ENCODE measurements at places on chromosomes 11 and 22.

DNA sequence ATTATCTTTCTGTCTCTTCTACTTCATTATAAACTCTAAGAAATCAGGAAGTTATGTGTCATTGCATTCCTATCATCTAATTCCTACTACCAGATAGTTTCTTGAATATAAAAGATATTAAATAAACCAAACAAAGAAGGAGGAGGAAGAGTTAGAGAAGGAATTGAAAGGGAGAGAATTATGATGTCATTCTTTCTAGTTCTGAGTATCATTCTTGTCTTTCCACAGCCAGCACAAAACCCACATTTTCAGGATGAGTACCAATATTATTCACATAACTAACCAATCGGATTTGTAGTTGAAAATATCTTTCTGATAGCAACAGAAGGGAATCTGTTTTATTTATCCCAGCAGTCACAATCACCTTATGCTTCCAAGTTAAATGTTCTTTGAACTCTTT, 13.3 kb downstream of the MS4A13 start:
- no peak for DNase-seq

DNA sequence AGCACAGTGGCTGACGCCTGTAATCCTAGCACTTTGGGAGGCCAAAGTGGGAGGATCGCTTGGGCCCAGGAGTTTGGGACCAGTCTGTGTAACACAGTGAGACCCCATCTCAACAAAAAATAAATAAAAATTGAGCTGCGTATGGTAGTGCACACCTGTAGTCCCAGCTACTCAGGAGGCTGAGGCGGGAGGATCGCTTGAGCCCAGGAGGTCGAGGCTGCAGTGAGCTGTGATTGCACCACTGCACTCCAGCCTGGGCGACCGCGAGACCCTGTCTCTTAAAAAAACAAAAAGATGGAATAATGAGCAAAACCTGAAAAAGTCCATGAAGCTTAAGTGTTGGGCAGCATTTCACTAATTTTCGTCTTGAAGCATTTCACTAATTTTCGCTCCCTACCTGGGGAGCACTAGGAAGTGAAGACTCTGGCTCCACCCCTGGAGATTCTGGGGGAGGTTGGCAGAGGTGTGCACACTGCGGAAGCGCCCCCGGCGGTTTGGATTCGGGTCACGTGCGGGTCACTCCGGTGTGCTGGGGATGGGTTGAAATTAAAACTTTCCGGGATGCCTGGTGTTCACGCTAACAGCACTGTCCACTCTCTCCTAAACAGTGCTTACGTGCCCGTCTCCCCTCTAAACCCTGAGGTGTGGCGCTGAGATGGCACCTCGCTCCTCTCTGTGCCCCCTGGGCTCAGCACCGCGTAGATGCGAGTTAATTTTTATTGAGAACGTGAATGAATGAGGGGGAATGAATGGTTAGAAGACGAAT, 906 bp upstream of the NAA40 start:
- DNase-seq: no peak

- no peak for DNase-seq
Observed at GRCh38 chr11:62026739-62027370, 59.4 kb upstream of the FTH1 start.

DNA sequence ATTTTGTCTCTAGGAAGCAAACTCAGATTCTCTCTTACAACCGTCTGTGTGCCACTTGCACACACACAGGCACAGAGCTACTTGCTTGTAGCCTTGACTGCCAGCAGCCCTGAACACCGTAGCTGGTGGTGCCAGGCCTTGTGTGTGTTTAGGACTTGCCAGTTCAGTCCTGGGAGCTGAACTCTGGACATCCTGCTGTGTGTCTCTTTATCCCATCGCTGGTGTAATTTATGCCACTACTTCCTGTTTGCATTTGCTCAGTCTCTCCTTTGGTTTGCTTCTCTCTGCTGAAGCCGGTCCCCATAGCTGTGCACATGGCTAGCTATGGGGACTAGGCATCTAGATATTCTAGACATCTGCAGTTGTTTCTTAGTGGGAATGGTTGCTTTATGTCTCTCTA, 24.0 kb downstream of the MARK2 start:
- DNase-seq: no peak

DNA sequence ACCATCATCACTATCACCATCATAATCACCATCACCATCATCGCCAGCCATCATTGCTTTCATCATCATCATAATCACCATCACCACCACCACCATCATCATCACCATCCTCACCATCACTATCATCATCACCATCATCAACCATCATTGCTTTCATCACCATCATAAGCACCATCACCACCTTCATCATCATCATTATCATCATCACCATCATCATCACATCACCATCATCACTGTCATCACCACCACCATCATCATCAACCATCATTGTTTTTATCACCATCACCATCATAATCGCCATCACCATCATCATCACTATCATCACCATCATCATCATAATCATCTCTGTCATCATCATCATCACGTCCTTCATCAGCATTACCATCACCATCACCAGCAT, 9.3 kb upstream of the OSBPL5 start:
- no peak for DNase-seq

- no peak for DNase-seq
Observed at GRCh38 chr11:64237484-64237951, 3.1 kb downstream of the VEGFB start.

DNA sequence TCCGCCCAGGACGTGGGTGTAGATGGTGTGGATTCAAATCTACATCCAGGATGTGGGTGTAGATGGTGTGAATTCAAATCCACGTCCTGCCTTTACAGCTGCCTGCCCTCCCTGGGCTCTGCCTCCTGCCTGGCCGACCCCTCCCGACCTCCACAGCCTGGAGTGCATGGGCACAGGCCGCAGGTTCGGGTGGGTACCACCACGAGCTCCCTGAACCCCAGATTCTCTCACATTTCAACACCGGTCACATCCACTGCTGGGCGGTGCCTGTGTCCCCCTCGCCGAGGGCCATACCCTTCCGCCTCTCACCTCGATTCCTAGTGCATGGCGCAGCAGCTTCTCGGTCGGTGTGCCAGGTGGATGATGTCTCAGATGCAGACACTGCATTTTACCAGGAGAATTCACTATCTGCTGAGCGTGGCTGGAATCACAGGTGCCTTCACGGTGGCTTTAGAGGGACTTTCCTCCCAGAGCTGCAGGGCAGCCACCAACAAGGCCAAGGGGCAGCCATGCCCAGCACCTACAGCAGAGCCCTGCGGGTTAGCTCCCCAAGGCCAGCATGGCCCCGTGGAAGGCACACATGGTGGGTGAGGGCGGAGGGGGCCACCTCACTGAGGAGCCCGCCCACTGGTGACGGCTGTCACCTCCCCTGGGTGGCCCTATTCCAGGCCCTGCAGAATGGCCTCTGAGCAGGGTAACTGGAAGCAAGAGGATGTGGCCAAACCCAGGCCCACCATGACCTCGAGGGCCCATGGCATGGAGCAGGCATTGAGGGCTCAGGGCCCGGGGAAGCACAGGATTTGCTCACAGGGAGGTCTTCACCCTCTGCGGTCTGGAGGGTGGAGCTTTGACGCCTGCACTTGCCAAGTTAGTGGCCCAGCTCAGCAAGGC, 638.5 kb downstream of the TBC1D22A start:
- DNase-seq: no peak

DNA sequence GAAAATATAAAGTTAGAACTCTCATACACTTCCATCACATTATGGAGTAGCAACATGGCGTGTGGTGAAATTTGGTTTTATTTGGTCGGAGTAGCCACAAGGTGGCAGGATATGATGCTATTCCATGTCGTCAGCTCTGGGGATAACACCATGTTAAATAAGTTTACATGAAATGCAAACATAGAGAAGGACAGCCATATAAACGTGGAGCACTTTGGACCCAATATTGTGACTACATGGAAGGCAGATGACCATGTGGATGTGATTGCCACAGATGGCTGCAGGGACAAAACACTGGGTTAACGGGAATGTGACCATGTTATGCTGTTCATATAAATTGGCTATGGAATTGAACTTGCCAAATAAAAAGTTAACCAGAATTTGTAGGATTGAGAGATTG, 21.0 kb downstream of the OR5M11 start:
- no peak for DNase-seq

- DNase-seq: no peak
Observed at GRCh38 chr11:119874660-119875238, 145.7 kb upstream of the NECTIN1 start.

- no peak for DNase-seq
Observed at GRCh38 chr11:15195454-15196200, 80.9 kb downstream of the INSC start.

DNA sequence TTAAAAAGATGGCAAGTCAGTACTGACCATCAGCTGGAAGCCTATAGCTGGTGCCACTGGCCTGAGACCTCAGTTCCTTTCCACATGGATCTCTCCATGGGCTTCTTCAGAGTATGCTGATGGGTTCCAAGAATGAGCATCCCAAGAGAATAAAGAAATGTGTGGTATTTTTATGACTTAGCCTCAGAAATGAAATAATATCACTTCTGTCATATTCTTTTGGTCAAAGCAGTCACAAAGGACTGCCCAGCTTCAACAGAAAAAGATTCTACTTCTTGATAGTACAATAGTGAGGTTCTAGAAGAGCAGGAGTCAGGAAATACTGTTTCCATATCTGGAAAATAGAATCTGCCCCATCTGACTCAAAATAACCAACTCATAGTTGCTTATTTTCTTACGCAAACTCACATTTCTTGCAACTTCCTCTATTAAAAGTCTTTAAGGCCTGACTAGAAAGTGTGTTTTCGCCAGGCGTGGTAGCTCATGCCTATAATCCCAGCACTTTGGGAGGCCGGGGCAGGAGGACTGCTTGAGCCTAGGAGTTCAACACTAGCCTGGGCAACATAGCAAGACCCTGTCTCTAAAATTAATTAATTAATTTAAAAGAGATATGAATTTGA, 116.9 kb downstream of the SIK3 start:
- DNase-seq: no peak

DNA sequence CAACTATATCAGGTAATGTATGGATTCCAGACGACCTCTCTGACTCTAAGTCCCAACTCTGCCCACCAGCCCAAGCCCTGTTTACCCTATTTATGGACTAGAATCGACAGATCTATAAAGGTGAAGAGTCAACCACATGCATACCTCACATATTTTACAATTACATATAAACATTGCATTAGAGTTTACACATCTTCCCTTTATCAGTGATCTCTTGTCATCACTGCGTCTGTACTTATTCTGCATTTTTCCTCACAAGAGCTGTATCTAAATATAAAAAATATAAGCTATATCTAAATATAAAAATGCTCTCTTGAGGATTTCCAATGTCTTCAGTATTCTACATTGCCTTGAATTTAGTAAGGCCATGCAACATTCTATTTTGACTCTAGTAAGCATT, 8.5 kb downstream of the FIBIN start:
- DNase-seq: no peak

DNA sequence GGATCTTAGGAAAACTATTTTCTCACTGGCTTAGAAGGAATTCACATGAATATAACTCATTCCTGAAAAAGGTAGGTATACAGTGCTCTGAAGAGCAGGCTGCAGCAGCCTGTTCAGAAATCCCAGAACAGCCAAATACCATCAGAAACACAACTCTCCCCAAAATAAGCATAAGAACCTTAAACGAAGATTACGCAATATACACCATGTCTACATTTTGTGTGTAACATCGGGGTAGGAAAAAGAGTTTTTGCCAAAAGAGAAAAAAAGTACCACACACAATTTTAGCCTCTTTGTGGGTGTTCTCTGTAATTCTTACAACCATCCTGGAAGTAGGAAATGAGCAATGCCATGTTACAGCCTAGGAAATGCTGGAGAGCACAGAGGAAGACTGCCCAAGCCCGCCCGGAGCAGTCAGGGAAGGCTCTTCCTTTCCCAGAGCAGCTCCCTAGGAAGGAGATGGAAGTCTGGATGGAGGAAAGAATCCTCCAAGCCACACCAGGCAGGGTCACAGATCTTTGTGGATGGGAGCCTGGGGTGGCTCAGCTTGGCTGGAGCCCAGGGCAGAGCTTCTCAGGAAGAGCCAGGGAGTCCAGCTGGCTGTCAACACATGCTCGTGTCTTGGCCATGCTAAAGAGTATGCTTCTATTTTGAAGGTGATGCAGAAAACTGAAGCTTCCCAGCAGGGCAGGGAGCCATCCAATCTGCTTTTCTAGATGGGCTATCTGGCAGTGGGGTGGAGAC, 49.7 kb upstream of the ARFGAP3 start:
- DNase-seq: no peak

DNA sequence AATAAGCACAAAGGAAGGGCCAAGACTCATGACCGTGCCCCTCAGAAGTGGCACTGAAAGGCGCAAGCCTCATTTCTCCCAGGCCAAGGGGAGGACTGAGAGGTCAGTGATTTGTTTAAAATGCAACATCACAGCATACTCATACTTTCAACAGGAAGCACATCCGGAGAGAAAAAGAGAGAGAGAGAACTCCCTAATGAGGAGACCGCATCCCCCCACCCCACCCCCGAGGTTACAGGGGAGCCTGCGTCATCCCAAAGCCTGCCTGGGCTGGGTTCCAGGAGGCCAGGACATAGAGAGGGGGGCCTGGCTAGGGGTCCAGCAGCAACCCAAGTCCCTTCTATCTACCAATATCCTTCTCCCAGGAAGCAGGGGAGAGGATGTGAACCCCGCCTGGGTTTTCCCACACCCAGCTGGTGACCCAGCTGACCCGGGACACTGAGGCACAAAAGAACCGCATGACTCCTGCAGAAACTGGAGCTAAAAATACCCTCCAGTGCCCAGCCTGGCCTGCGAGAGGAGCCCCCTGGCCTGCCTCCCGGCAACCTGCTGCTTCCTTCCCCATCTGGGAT, 3.8 kb downstream of the CSNK1E start:
- no peak for DNase-seq

GRCh38 chr11:94170953-94171352, 42.3 kb downstream of the PANX1 start:
- DNase-seq: no peak

GRCh38 chr11:45477588-45477987, 187.8 kb downstream of the CHST1 start:
- DNase-seq: no peak

DNA sequence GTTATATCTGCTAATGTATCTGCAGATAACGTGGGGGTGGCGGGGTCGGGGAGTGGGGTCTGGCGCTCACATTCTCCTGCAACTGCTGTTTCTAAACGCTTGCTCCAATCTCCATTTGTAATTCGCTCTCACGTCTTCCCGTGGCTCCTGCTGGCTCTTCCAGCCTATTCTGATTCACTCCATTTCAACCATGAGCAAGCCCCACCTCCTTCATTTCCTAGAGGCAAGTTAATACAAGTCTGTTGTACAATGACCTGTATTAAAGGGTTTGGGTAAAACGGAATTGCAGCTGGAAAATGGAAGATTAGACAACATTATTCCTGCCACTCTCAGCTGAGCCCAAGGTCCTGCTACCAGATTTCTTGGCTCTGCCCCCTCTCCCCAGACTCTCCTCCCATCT, 132.3 kb downstream of the CSNK2A3 start:
- no peak for DNase-seq

DNA sequence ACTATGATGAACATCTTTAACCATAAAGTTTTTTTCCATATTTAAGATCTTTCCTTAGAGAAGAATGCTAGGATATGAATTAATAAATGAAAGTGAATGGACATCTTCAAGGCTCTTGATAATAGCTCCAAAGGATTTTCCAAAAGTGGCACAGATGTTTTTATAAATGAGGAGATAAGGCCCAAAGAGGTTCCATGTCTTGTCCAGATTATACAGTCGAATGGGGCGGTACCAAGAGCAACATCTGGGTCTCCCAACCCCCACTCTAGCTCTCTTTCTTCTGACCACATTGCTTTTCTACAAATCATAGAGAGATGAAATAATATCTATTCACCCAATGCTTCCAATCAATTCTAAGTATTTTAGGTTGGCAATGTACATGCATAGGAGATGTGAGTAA, 114.1 kb downstream of the KCNC1 start:
- no peak for DNase-seq
